Effector memory CD4-positive, alpha-beta T cell (primary cell): ENCODE measurements at places on chromosomes 1 and 21.

GRCh38 chr21:35509001-35509704 is 460.1 kb upstream of the RUNX1 start:
- DNase-seq: no peak

- DNase-seq: no peak
Measured at GRCh38 chr21:42751866-42752265, 98.4 kb downstream of the PDE9A start.

GRCh38 chr21:44684483-44684882 is 2.5 kb upstream of the KRTAP12-1 start:
- DNase-seq: no peak

- DNase-seq: no peak
Measured at GRCh38 chr1:225699336-225699735, 46.4 kb upstream of the ENAH start.

DNA sequence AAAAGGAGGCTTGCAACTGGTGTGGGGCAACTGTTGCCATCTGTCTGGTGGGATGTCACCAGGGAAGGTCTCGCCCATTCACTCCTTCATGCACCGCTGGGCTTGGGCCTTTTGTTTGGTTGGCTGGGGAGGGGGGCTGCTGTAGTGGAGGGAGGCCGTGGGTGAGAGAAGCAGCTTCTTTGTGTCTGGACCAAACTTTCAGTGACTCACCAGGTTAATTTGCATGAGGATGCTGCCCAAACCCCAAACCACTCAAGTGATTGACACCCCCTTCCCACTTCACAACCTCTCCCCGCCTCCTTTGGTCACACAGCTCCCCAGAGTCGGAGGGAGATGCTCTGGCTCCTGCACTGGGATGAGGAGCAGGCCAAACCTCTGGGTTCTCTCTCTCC is 19.7 kb downstream of the BTG2 start:
- peak; percentile 50 for DNase-seq
